Stimulated activated CD4-positive, alpha-beta T cell treated with anti-CD3 and anti-CD28 coated beads, Interleukin-1b, Interleukin-23, amount 100 ng/mL, for 24 hours (primary cell): ENCODE measurements at places on chromosomes 16 and 17.

- no peak for DNase-seq
Observed at GRCh38 chr17:75152922-75153779, 1.2 kb downstream of the JPT1 start.

DNA sequence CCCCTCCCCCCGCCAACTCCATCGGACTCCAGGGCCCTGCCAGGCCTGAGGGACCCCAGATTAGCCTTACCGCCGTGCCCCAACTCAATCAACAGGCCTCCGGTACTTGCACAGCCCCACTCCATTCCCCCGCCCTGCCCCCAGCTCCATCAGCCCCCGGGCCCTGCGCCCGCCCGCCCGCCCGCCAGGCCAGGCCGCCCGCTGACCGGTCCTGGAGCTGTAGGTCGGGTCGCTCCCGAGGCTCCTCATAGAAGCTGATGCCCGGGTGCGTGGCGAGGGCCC is 308 bp downstream of the GTF3C1 start:
- no peak for DNase-seq

DNA sequence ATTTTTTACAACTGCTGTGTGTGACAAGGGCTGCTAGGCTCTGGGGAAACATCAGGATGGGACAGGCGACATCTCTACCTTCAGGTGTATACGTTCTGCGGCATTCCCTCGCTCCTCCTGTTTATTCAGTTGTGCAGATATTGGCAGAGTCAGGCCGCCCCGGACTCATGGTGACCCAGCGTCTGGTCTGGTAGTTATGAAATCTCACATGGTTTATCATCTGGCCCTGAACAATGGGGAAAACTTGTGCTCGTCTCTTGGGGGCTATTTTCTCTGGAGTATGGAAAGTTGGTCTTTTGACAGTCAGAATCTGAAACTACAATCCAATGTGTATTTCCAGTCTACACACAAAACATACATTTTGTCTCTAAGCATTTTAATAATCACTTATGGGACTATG is 3.3 kb downstream of the MARCHF10 start:
- no peak for DNase-seq

DNA sequence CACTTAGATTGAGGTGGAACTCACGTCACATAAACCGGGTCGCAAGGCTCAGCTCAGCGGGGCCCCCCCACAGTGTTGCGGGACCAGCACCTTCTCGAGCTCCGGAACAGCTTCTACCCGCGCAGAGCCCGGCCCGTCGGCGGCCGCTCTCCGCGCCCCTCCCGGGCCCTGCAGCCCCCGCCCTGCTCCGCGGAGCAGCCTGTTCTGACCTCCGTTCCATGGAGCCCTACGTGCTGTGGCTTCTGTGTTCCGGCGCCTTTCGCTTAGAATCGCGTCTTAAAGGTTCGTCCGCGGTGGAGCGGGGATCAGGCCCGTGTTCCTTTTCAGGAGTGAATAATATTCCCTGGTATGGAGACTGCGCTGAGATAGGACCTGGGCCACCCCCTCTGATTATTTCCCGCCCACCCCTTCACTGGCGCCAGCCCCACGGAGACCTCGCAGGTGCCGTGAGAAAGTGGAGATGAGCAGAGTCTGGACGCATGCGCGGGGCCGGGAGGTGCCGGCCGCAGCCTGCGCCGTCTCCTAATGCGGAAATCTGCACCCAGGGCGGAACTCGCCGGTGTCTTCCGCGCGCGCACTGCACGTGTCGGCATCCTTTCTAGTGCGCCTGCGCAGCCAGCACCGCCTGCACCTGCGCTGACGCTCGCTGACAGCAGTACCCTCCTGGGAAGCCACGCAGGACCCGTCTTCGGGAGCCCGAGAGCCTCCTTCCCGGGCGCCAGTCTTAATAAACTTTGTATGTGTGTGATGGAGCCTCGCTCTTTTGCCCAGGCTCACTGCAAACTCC is 30.9 kb downstream of the ZNF778 start:
- no peak for DNase-seq

- no peak for DNase-seq
Observed at GRCh38 chr17:70767102-70767701, 597.9 kb downstream of the KCNJ2 start.

DNA sequence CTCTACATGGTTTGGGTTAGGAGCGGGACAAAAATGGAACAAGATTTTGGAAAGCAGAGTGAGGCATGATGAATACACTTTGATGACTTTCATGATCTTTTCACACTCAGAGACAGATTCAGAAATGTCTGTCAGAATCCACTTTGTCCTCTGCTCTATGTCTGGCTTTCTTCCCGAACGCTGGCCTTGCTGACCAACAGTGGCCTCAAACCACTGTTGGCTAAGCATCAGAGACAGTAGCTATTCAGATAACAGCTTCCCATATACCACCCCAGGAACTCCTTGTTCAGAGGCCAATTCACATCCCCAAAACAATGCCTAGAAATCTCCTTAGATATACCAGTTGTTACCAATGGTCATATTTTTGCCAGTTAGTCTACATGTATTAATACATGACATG is 40.9 kb downstream of the FBXL20 start:
- no peak for DNase-seq

GRCh38 chr17:8954339-8954738 is 11.2 kb downstream of the PIK3R5 start:
- no peak for DNase-seq

DNA sequence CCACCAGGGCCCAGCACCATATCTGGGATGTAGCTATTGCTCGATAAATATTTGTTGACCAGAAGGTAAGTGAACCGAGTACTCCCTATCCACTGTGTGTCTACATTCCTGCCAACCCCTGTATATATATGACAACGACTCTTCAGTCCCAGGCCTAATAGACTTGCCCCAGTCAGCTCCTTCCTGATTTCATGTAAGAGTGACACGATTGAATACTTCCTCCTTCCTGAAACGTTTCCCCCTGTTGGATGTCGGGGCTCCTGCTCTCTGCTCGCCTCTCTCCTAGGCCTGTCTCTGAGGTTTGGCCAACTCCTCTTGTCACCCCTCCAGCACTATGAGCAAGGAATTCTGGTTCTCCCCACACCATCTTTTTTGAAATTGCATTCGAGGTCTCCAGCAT is 178.9 kb downstream of the PRKCA start:
- DNase-seq, result no peak

DNA sequence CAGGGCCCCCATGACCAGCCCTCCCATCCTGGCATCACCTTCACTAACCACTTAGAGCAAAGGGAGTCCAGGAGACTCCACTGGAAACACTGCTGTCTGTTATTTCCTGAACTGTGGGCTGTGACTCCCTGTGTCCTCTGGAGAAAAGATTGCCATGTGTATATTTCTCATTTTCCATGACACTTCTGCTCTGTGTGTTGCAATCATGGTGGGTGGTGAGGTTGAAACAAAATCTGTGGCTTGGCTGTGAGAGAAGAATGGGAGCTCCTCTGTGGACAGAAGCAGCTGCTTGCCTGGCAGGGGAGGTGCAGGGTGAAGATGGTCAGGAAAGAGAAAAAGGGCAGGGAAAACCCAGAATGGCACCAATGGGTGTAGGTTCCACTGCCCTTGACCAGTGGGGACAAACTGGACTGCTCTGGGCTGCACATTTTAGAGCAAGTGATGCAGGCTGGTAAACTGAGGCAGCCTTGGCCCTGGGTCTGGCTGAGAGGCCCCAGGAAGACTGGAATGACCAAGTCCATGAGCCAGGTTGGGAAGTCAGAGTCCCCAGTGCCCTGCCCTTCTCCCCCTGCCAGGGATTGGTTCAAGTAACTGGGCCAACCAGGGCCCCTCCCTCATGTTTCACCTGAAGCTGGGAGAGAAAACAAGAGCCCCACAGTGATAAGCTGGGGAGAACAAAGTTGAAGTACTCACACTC is 314.3 kb downstream of the C16orf95 start:
- DNase-seq, result no peak

DNA sequence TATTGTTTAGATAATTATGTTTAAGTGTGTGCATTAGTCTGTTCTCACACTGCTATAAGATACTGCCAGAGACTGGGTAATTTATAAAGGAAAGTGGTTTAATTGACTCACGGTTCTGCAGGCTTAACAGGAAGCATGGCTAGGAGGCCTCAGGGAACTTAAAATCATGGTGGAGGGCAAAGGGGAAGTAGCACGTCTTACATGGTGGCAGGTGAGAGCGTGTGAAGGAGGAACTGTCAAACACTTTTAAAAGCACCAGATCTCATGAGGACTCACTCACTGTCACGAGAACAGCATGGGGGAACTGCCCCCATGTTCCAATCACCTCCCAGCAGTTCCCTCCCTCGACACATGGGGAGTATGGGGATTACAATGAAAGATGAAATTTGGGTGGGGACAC is 203.5 kb upstream of the GOT2 start:
- no peak for DNase-seq

- no peak for DNase-seq
Observed at GRCh38 chr17:8153525-8153956, 1.3 kb upstream of the PER1 start.

DNA sequence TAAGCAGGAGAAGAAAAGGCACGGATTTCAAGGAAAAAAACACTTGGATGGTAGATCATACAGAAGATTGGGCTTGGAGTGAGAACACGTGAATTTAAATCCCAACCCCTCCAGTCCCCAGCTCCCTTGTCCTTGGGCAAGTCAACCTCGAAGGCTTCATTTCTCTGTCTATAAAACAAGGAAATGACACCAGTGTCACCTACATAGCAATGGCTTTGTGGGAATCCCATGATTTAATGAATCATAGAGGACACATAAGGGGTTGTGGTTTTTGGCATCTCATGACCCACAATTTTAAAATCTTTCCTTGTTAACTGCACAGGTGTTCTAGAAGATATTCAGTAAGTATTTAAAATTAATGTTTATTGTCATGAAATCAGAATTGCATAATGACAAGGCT is 8.2 kb upstream of the CCL2 start:
- no peak for DNase-seq

GRCh38 chr16:11658896-11659708 is 9.2 kb upstream of the SNN start:
- DNase-seq, result no peak

- no peak for DNase-seq
Observed at GRCh38 chr16:79762217-79762616, 161.7 kb upstream of the MAF start.

- DNase-seq, result no peak
Observed at GRCh38 chr17:78779850-78780249, 2.2 kb downstream of the CYTH1 start.

GRCh38 chr17:3448059-3448665 is 14.5 kb upstream of the OR1E2 start:
- no peak for DNase-seq
